ENCODE measurements at places on chromosomes 4 and X.

DNA sequence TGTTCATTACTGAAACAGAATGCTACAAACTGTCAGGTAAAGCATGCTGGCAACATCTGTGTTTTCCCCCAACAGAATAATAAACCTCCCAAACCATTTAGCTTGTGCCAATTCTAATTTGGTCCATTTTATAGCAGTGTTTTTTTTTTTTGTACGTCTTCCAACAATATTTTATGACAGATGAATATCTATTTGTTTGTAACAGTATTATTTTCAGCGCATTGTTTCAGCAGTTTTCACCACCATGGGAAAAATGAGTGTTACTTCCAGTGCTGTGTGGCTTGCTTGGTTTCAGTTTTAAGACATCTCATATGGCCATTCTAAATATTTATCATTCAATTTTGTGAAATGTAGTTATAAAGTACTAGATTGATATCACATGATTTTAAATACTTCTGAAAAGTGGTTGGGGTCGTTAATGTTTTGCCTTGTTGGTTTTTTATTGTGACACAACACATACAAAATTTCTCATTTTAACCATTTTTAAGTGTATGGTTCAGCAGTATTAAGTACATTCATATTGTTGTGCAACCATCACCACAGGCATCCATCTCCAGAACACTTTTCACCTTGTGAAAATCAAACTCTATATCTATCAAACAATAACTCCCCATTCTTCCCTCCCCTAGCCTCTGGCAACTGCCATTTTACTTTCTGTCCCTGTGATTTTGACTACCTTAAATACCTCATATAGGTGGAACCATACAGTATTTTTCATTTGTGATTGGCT lies 25.6 kb upstream of the TBC1D19 start:
- no peak for DNase-seq

GRCh38 chr4:45004847-45005565 lies 278.6 kb upstream of the GNPDA2 start:
- DNase-seq = peak; percentile 83

DNA sequence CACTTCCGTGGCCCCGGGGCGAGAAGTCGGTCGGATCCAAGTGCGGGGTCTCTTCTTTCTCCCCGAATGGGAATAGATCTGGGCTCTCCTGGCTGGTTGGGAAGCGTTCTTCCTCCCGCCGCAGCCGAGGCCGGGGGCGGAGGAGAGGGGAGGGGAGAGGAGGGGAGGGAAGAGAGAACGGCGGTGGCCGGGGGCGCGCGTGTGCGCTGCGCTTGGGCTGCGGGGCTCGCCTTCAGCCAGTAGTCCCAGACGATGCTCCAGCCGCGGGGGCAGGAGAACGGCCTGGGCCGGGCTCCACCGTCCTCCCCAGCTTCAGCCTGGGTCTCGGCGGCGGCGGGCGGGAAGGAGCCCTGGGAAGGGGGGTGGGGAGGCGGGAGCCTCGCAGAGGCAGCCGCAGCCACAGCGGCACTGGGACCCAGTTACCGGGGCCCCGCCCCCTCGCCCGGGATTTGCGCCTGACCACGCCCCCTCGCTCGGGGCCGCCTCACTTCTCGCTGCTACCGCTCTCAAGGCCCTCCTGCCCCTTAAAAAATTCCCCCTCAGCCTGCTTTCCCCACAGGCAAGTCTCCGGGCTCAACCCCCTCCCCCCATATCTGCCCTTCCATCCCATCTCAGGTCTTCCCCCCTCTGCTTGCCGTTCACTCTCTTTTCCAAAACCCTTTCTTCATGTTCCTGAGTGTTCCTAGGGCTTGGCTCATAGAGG lies at the start of gene FGD1:
TSS of gene FGD1 (minus strand) at position 421 of the 703 bp plus-strand sequence. CDS start 802 bp downstream, outside the sequence.
- peak; percentile 4 for DNase-seq

DNA sequence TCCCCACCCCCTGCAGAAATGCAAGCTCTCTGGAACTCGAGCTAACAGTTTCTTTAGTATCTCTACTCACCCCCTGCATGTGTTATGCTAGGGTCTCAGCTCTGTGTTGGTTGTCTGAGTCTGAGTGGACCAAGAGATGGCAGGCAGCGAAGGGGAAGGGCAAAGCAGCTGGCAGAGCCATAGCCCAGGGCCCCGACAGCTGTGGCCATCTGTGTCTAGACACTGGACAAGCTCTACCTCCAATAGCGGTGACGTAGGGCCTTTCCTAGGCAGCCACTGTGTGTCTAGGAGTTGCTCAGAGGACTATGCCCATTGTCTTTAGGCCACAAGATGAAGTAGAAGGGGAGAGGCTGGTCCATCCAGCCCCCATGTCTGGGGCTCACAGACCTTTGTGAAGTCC lies 79.2 kb downstream of the EFNB1 start:
- DNase-seq = no peak

DNA sequence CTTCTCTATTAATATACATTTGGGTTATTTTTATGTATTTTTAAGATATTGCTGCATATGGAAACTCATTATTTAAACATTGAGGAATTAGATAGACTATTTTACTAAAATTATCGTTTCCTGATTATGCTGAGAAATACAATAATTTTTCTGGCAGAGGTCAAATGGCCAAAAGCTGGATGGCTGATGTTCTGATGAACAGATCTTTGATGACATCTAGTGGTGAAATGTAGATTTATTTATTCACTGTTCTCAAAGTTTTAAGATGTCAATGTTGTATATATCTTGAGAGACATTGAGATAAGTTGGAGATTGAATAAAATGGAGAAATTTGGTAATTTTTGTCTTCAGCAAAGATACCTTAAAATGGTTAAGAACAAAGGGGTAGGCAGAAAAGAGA lies 96.2 kb downstream of the UGT8 start:
- DNase-seq = peak; percentile 37

DNA sequence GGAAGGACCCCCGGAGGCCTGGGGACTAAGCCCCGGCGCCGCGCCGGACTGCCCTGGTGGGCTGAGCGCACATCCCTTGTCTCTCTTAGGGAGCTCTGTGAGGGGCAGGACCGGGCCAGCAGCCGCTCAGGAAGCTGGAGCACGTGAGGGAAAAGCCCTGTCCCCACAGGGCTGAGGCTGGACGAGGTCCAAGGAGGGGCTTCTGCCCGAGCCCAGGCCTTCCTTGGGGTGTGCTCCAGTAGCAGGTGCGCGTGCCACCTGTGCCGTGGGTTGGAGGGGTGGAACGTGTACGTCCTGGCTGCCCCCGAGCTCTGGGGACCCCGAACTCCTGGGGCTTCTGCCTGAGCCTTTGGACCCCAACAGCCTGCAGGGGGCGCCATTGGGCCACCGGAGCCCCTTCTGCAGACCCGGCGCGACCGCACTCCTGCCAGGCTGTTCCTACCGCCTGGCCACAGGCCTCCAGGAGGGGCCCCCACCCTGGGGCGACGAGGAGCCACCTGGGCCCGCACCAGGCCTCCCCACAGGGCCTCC lies 27.2 kb downstream of the TACC3 start:
- DNase-seq = peak; percentile 64

GRCh38 chr4:121344098-121344497 lies 36.7 kb downstream of the QRFPR start:
- no peak for DNase-seq

DNA sequence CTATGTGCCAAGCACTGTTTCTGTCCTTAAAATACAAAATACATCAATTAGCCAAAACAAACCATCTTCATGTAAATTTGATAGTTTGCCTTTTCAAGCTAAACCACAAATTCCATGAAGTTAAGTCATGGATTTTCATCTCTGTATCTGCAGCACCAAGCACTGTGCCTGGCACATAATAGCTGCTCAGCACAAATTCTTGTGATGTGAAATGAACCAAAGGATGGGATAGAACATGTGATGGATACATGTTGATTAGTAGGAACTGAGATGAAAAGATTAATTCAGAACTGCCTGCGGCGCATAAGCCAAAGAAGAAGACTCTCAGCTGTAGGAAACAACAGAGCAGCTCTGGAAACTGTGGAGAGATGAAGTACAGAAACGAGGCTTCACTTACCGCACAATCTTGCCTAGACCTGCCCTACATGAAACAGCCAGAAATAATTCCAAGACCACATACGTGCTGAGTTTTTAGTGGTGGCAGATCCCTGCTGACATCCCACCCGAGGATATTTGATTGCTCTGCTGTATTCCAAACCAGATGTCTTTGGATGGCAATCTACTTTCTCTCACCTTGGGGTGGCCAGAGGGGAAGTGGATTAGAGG lies 40.9 kb upstream of the DCLK2 start:
- no peak for DNase-seq

- DNase-seq = peak; percentile 91
Measured at GRCh38 chrX:145002771-145003170, 244.5 kb upstream of the SPANXN1 start.

DNA sequence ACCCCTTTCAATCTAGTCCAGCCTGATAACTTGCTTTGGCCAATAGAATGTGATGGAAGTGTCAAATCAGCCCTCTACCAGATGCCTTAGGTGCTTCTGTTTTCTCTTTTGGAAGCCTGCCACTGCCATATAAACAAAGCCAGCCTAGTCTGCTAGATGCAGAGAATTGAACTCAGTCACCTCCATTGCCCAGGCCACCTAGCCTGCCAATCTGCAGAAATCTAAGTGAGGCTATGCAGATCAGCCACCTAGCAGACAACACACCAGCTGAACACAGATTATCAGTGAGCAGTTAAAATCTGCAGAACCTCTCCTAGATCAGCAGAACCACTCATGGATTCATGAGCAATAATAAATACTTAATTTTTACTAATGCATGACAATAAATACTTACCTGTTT lies 1108.2 kb downstream of the PCDH18 start:
- no peak for DNase-seq

- peak; percentile 92 for DNase-seq
Measured at GRCh38 chrX:52934704-52935469, 23.4 kb downstream of the FAM156A start.

DNA sequence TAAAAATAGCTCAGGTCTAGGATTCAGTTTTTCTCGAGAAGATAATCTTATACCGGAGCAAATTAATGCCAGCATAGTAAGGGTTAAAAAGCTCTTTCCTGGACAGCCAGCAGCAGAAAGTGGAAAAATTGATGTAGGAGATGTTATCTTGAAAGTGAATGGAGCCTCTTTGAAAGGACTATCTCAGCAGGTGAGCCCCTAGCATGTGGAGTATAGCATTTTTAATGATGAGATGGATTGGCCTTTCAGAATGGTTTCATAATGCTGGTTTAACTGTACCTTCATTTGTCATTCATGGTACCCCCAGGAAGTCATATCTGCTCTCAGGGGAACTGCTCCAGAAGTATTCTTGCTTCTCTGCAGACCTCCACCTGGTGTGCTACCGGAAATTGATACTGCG lies 79.4 kb downstream of the SLC10A6 start:
- DNase-seq = no peak

GRCh38 chr4:174241162-174241561 lies 42.3 kb downstream of the FBXO8 start:
- DNase-seq = no peak

- DNase-seq = no peak
Measured at GRCh38 chr4:81921751-81922159, 450.0 kb upstream of the RASGEF1B start.

GRCh38 chr4:123941306-123941705 lies 544.7 kb downstream of the SPRY1 start:
- DNase-seq = peak; percentile 5

Measured in HT1080 (cell line).